ENCODE measurements at places on chromosomes 3 and 15.

DNA sequence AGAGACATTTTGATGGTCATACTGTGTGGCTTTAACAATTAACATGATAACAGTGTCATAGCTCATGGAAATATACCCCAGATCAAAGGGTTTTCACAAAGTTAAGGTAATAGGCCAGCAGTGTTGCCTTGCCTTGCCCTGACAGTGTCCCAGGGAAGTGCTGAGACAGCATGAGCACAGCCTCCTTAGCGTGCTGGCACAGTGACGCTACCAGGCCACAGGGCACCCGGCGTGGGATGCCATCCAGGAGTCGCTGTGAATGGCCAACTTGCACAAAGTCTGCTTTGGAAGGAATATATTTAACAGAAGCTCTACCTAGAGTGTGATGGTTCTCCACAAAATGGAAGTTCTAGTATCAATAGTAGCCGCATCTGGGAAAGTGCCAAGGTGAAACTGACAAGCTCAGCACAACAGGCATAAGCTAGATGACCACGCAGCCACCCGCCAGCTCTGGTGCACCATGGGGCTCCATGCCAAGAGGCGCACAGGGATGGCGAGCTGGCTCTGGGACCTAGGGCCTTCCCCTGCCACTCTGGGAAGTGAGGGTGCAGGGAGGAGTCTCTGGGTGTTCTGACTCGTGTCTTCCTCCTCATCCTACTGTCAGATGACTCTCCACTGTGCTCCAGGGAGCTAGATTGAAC, 86.2 kb downstream of the GABRB3 start:
- DNase-seq: no peak

GRCh38 chr15:51405693-51406523, 64.5 kb downstream of the GLDN start:
- DNase-seq: no peak

- DNase-seq: no peak
Measured at GRCh38 chr15:79900087-79900486, 3.3 kb upstream of the MTHFS start.

GRCh38 chr3:123799544-123800361, 84.4 kb downstream of the MYLK start:
- DNase-seq: no peak

DNA sequence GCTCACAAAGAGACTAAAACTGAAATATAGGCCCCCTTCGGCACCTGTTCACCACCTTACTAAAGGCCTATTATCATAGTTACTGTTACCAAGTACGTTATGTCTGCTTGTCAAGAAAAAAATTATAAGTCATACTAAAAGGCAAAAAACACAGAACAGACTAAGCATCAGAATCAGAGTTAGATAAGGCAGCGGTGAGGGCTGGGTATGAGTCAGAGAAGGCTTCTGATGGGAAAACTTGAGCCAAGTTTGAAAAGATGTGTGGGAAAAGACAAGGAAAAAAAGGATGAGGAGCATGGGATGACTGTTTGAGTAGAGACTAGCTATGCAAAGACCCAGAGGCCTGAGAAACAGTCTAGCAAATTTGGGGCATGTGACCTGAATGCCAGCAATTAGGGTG, 387.2 kb upstream of the SGO1 start:
- no peak for DNase-seq
